ENCODE measurements at places on chromosomes 5 and 9.

DNA sequence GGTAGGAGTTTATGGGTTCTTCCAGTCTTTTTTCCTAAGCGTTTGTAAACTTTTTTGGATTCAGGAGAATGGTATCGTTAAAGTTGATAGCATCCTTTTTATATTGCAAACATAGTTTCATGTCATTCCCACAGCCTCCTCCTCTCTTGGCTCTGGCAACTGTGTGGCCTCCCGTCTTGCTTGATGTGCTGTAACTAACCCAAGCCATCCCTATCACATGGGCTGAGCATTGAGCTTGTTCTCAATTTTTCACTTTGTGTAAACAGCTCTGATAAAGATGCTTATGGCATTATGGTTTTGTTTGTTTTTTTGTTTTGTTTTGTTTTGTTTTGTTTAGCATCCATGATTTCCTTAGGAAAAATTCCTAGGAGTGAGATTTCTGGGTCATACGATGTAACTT, 4.6 kb downstream of the STKLD1 start:
- no peak for DNase-seq

DNA sequence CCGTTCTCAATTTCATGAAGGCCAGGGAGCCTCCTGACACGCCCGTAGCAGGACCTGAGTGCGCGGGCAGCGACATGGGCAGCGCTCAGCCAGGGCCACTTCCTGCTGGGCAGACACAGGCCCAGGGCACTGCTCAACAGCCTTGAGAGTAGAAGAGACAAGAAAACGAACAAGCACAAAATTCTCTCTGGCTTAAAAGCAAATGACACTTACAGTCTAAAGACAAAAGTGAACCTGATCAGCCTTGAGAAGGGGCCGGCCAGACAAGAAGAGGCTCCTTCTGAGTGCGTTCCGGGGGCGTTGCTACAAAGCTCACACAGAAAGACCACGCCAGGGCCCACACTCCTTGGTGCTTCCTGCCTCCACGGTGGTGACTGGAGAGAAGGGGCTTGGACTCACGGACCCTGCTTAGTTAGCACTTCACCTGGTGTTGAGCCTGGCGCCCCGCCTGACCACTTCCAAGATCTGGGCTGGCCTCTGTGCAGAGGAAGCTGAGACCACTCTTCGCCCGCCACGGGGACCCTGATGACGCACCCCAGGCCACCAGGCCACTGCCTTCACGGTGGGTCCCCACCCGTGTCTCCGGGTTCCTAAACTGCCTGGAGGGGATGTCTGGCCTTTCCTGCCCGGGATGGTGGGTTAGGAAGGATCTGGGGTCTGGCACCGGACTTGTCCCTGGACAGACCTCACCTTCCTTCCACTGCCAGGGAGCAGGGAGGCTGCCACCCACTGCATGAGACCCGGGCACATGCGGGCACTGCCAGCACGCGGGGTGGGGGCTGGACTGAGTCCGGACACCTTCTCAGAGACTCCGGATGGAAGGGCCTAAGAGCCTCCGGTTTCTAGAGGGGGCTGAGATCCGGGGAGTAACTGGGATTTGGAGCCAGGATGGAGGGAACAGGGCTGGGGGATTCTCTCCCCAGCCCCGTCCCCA, 1.3 kb downstream of the SLC12A7 start:
- DNase-seq = no peak

DNA sequence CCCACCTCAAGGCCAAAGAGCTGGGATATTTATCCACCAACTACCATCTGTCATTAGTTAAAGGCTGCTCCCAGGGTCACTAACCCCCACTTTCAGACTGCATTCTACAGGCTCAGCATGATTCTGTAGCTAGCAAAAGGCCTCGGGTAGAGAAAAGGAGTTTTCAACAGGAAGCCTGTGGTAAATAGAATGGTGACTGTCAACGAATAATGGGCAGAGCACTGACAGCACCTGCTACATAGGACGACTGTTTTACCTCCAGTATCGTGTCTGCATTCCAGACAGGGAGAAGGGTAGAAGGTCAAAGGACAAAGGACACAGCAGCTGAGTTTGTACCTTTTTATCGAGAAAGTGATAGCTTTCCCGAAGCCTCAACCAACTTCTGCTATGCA, 20.3 kb downstream of the MFAP3 start:
- DNase-seq = no peak

GRCh38 chr5:79417495-79417894, 96.4 kb downstream of the HOMER1 start:
- no peak for DNase-seq

DNA sequence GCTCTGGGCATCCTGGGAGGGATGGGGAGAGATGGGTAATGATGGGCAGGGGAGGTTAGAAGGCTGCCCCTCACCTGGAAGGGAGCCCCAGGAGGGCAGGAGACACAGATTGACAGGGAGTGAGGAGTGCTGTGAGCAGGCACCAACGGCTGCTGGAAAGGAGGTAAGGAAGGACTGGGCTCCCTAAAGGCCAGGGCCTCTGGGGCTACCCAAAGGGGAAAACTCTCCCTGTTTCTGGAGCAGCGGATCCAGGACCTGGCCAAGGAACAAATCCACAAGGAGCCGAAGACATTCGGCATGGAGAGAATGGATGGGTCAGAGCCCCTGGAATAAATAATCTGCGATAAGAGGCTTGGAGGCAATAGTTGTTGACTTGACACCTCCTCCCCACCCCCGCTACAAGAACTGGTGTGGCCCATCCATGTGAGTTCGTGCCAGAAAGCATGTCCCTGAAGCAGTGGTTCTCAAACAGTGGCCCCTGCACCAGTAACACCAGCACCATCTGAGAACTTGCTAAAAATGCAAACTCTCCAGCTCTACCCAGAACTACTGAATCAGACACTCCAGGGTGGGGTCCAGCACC, 208.3 kb downstream of the GABBR2 start:
- DNase-seq = no peak

- DNase-seq = no peak
Observed at GRCh38 chr9:134930398-134930797, 12.7 kb upstream of the FCN1 start.

- DNase-seq = no peak
Observed at GRCh38 chr9:124602632-124603031, 95.4 kb upstream of the NR5A1 start.

GRCh38 chr5:168317096-168317520, 25.7 kb downstream of the WWC1 start:
- no peak for DNase-seq

GRCh38 chr5:64269164-64269563, 103.5 kb downstream of the RNF180 start:
- DNase-seq = no peak

GRCh38 chr5:151383011-151383410, 35.7 kb upstream of the SLC36A2 start:
- DNase-seq = no peak

GRCh38 chr5:167208911-167209310, 1082.5 kb upstream of the WWC1 start:
- no peak for DNase-seq

DNA sequence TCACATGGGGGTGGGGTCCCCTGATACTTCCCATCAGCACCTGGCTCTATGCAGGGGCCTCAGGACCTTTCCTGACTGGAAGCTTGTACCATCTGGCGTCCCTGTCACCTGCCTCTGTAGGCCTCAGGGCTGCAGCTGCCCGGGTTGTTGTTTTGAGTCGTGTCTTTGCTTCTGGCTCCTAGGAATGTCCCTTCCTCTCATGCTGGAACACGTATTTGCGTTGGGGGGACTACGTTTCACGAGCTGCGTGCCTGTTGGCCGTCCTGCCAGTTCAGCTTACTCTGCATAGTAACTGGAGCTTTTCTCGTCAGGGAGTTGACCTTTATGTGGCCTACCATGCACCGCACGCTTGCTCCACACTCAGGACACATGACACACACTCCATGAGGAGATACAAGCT, 54.9 kb upstream of the IRX4 start:
- DNase-seq = no peak

GRCh38 chr5:63053019-63053638, 474.5 kb downstream of the LRRC70 start:
- DNase-seq = no peak

DNA sequence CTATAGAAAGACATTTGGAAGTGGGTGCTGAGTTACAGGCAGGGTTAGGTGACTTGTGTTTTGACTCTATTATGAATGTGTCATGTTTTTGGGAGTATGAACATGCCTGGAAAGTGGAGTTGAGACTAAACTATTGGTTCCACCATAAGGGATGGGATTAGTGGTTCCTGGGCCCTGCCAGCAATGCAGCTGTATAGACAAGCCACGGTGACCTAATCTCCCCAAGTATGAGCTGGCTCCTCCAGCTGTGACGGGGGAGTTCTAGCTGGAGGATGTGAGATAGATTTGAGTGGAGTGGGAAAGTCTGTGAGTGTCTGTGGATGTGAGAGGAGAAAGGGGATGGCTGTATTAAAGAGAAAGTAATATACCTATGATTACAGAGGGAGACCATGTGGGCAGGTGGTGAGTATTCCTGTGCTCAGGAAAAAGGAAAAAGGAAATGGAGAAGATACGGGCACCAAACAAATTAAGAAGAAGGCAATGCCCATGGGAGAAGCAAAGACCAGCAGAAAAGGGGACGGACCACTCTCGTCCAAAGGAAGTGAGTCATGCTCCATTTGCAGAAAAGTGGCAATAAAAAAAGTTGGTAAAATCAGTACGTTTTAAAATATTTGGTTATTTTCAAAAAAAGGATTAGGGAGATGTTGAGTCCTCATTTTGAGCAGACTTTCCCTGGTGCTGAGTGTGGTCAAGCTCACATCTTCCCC, 48.3 kb upstream of the ICE1 start:
- no peak for DNase-seq

DNA sequence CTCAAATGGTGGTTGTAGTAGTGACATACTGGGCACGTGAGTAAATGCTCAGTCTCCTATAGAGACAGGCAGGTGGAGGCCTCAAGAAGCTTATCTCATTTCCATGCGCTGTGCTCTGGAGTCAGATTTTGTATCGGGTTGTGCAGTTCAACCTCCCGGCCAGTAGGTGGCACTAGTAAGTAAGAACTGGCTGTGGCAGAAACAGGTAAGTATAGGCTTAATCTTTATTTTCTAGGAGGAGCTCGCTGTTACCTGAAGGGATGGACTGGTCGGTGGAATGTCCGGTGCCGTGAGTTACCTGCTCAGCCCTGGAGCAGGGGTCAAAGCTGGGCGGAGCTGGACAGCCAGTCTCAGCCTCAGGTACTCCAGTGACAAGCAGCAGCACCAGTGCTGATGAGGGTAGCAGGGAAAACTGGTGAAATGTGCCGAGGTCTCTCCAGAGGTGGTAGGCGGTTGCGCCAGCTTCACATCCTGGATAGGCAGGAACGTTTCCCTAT, 880.1 kb upstream of the SEMA6A start:
- peak; percentile 9 for DNase-seq

DNA sequence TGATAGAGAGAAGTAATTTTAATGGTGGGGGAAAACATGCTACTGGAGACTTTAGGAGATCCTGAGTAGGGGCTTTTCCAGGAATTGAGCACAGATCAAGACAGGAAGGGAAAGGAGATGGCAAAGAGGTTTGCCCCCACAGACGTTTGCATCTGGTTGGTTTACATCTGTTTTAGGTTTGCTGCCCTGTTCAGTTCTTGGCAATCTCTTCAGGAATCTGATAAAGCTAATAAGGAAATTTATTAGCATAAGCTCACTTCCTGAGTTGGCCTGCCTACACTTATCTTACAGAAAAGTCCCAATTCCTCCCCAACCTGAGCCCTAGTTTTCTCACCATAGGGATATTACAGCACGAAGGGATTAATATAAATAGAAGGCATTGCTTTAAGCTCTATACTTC, 3.4 kb upstream of the CFAP95 start:
- no peak for DNase-seq

DNA sequence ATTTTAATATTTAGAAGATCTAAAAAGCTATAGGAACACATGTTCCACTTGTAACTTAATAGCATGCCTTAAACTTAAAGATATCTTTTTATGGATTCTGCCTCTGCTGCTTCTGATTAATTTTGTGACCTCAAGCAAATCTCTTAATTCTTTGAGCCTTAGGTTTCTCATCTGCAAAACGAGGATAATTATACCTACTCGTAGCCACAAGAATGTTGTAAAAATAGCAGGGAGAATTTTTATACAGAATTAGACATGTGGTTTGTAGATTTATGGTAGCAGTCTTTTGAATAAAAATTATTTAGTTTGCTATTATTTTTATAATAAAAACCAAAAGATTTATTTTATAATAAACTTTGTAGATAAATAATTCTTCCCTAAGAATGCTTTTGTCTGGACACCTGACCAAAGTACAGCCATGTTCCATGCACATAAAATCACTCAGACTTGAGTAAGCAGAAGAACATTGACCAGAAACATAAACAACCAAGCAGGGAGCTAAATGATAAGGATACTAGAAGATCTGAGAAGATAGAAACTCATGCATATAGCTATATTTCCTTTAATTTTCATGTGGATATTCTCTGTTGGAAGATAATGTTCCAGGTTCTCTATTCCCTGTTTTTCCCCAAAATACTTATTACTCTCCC, 18.5 kb downstream of the C9orf85 start:
- DNase-seq = no peak

DNA sequence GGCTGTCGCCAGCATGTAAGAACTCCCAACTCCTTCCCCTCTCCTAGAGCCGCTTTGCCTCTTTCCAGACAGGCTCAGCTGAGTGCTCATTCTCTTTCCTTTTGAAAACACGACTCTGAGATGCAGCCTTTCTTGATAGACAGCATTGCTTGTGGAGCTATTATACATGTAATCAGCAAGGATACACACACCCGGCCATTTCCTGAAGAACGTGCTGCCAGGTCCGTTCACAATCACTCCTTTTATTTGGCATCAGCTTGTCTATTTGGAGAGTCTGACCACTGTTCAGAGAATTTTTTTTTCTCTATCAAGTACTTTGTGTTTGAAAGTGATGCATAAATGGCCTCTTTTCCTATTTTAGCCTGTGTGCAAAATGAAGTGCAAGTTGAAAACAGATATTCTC, 328.7 kb downstream of the MARCHF11 start:
- no peak for DNase-seq

- no peak for DNase-seq
Observed at GRCh38 chr9:132837501-132838286, 40.4 kb downstream of the AK8 start.

GRCh38 chr5:157286761-157287211, 20.9 kb downstream of the CYFIP2 start:
- no peak for DNase-seq
